ENCODE measurements at places on chromosomes 1 and 21.

DNA sequence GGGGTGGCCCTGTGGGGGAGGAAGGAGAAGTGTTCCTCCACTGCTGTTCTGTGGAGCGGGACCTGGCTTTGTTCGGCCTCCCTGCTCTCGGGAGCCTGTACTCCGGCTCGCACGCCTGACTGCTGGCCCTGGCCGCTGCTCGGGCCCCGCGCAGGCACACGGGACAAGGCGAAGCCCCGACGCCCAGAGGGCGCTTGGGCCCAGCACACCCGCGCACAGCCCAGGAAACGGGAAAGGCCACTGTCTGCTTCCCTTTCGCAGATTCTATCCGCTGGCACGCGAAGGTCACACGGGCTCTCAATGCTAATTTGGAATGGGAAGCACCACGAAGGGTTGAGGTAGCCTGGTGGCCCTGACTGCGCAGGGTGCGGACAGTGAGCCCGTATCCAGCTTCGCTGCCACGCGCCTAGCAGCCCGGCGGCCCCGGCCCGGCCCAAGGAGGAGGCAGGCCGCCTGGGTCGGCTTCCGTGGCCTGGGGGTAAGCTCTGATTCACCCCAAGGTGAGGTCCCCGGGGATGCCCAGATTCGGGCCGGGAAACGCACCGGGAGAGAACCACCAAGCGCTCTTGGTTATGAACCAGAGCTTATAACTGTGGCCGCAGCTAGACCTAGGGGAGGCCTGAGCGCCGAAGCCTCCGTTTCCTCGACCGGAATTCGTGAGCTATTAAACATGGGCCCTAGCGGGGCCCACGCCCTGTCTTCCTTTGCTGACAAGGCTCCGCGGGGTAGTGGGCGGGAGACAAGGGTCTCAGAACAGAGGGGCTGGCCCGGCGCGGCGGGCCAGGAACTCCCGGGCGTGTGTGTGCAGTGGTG is 19.7 kb upstream of the TBX15 start:
- no peak for DNase-seq

- no peak for DNase-seq
These were observed 181.3 kb upstream of the SPAG17 start for GRCh38 chr1:118366286-118366685.

GRCh38 chr1:229146647-229147046 is 124.3 kb upstream of the RAB4A start:
- no peak for DNase-seq

DNA sequence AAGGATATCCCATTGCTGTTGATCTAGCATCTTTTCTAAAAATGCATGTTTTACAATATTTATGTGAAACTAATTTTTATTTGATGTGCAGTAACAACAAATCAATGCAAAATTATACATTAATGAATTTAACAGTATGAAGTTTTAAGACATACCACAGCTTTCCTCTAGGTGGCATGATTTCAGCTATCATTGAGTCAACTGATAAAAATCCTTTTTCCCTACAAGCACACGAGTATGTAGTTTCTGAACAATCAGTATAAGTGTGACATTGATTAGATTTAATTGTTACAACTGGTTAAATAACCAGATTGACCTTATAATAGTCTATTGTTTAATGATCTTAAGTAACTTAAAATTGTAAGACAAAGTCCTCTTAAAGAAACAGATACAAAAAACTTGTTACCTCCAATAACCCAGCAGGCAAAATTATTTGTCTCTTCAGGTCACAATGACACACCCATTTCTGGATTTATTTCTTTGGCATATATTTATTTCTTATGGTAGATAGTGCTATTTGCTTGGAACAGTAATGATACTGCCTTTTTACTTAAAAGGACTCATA is 5.8 kb upstream of the TGFB2 start:
- no peak for DNase-seq

DNA sequence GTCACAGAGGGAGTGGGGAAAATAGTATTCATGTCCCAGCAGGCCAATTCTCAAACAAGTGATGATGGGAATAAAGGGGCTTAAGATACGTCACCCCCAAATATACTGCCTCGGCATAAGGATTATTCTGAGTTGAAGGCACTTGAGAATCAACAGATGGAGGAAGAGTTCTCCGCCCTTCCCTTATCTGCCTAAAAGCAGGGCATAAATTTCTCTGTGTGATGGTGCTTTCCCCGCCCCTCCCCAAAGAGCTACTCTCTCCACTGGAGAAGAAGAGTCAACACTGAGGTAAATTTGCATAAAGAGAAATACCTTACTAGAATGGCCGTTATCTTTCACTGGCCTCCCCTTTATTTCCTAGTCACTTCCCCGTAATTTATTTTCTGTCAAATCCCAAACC is 18.7 kb downstream of the BECN2 start:
- DNase-seq, result no peak

- DNase-seq, result no peak
These were observed 151.0 kb downstream of the ST6GALNAC5 start for GRCh38 chr1:77018311-77018710.

DNA sequence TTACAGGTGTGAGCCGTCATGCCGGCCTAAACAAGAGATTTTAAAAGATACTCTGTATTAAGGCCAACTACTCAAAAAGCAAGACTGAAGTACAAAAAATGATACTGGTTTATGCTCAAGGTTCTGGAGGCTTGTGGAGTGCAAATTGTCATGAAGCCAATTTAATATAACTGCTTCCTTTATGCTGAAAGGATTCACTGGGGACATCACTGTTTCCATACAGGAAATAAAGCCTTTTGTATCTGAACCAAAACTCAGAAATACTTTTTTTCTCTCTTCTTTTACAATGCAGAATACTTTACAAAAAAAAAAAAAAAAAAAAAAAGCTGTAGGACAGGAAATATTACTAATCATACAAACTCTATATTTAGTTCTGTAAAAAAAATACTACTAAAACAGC is 55.5 kb upstream of the CNN3 start:
- DNase-seq, result no peak

GRCh38 chr1:66022904-66023620 is 230.4 kb downstream of the PDE4B start:
- DNase-seq, result peak; percentile 30

- no peak for DNase-seq
These were observed 9.7 kb upstream of the NASP start for GRCh38 chr1:45574105-45574626.

DNA sequence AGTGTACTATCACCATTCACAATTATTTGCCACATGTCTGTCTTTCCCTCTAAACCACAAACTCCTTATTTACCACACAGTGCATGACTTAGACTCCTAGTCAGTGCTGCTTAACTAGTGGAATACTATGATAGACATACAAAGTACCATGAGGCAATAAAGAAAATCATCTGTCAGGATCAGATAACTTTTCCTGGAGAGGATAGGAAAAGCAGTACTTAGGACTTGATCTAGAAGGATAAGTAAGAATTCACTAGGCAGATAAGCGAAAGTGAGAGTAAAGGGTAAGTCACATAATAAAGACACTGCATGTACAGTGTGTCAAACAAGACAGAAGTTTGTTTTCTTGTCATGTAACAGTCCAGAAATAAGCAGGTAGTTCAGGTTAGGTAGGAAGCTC is 21.2 kb upstream of the TSPAN1 start:
- DNase-seq, result no peak

- no peak for DNase-seq
These were observed 182.7 kb downstream of the LMX1A start for GRCh38 chr1:165173818-165174217.

DNA sequence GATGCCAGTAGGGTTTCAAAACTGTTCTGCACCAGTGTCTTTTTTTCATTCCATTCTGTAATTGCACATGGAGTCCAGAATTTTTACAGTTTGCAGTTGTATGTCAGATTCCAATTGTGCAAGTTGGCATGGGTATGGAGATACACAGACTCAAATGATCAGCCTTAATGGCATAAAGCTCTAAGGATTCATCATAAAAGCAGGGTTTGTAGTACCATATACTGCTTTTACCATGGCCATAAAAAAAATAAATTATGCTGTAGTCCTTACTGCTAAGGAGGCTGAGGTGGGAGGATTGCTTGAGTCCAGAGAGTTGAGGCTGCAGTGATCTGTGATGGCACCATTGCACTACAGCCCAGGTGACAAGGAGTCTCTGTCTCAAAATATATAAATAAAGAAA is 10.3 kb downstream of the MTARC1 start:
- no peak for DNase-seq

- no peak for DNase-seq
These were observed 2.0 kb downstream of the HNRNPR start for GRCh38 chr1:23341931-23342692.

DNA sequence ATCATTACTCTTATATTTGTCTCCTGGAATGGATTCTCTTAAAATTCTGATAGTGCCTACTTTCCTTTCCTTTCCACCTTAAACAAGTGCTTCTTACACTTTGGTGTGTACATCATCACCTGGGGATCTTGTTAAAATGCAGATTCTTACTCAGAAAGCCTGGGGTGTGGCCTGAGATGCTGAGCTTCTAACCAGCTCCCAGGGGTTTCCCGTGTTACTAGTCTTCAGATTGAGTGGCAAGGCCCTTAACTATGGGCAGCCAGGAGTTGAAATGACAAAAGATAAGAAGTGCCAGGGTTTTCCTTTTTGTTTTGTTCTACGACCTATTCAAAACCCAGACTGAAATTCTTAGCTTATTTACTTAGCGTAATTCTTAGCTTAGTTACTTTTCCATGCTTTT is 159.2 kb downstream of the HFM1 start:
- DNase-seq, result no peak

DNA sequence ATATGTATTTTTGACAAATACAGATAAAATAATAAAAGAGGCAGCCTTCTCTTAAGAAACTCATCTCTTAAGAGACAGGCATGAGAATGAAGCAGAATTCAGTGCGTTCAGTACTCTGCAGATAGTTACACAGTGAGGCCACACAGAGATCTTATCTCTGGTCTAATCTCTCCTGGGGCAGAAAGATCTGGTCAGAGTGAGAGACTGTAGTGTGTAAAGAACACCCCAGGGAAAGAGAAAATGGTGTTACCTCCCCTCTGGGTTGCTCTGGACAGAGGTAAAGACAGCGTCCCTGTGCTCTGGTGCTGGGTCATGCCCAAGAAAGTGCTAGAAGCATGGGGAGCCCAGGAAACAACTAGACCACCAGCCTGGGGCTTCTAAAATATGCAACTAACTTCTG is 216.3 kb downstream of the SIPA1L2 start:
- no peak for DNase-seq

GRCh38 chr1:110420874-110421793 is 13.6 kb upstream of the LAMTOR5 start:
- no peak for DNase-seq

GRCh38 chr1:165228676-165229075 is 127.8 kb downstream of the LMX1A start:
- DNase-seq, result no peak

GRCh38 chr1:31429583-31429982 is 16.6 kb downstream of the SERINC2 start:
- DNase-seq, result no peak

DNA sequence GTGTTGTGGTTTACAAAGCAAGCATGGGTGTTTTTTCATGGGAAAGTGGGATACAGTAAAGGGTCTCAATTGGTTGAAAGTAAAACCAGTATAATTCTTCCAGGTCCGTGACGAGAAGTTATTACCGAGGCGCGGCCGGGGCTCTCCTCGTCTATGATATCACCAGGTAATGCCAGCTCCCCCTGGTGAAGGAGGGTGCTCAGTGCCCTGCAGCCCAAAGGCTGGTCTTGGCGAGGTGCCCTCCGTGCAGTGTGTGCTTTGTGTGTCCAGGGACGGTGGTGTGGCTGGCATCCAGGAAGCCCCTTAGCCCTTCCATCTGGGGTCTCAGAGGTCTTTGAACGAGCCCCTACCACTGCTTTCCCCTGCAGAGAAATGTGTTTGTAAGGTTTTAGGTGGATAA is 24.8 kb downstream of the RAB4A start:
- no peak for DNase-seq

DNA sequence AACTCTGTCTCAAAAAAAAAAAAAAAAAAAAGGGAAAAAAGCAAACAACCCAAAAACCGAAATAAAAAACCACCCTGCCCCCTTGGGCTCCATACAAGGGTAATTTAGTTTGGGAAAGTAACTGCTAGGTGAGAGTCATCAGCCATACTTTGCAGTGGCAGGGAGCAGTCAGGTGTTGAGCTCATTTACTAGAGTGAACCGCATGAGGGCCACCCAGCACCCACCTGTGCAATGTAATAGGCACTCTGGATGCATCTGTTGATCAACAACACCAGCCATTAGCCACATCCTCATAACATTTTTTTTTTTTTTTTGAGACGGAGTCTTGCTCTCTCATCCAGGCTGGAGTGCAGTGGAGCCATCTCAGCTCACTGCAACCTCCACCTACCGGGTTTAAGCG is 9.1 kb downstream of the INAVA start:
- no peak for DNase-seq

- no peak for DNase-seq
These were observed 3.7 kb downstream of the CHD1L start for GRCh38 chr1:147246044-147246690.

- DNase-seq, result peak; percentile 29
These were observed 1.8 kb downstream of the DISC1 start for GRCh38 chr1:231628207-231628876.

DNA sequence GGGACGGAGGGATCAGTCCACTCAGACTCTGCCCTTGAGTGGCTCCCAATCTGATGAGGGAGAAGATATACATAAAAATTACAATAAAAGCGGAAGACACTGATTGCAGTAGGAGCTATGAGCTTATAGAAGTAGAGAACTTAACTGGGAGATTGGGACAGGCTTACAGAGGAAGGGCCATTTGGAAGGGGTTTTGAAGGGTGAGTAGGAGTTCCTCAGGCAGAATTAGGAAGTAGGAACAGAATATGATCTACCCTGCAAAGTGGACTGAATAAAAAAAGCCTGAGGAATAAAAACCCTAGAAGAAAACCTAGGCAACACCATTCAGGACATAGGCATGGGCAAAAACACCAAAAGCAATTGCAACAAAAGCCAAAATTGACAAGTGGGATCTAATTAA is 9.2 kb upstream of the WASF2 start:
- DNase-seq, result no peak

DNA sequence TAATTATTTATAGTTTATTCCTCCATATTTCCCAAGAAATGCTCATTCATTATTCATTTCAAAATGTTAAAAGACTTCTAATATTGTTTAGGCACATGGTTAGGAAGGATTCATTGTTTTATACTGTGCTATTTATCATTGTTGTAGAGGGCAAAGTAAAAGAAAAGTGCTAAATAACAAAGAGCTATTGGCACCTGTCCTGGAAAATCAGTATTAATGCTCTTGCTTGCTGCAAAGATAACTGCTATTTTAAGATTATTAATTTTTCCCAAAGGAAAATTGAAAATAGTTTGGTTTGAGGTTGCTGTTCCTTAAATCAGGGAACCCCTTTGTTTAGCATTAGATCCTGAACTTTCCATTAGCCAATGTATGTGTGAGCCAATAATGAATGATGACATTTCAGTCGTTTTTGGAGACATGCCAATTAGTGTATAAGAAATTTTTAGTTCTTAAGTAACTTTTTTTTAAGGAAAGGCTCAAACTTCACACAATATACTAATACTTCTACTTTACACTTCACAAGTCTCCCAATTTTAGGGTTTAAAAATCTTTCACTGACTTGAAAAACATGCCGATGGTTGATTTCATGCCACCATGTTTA is 39.9 kb downstream of the EPB41 start:
- DNase-seq, result no peak
